ENCODE measurements at places on chromosomes 1 and 21.

GRCh38 chr1:1199961-1200875 is 6.2 kb downstream of the TNFRSF18 start:
- DNase-seq = no peak

DNA sequence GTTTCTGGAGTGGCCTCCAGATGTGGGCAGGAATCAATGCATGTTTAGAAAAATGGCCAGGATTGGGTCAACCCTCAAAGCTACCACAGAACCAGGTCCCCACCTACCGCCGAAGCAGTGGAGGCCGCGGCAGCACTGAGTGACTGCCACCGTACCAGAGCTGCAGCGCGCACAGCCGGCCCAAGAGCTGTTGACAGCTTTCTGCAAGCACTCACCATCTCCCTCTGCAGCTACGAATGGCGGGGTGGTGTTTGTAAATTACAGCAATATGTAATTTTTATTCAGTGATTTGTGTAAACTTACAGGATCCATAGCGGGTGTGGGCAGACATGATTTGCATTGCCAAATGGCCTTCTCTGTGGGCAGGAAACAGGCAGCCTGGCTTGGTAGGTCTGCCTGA is 96.4 kb downstream of the CAMK2N1 start:
- DNase-seq = no peak

- no peak for DNase-seq
Observed at GRCh38 chr1:225044258-225044657, 114.8 kb downstream of the DNAH14 start.

DNA sequence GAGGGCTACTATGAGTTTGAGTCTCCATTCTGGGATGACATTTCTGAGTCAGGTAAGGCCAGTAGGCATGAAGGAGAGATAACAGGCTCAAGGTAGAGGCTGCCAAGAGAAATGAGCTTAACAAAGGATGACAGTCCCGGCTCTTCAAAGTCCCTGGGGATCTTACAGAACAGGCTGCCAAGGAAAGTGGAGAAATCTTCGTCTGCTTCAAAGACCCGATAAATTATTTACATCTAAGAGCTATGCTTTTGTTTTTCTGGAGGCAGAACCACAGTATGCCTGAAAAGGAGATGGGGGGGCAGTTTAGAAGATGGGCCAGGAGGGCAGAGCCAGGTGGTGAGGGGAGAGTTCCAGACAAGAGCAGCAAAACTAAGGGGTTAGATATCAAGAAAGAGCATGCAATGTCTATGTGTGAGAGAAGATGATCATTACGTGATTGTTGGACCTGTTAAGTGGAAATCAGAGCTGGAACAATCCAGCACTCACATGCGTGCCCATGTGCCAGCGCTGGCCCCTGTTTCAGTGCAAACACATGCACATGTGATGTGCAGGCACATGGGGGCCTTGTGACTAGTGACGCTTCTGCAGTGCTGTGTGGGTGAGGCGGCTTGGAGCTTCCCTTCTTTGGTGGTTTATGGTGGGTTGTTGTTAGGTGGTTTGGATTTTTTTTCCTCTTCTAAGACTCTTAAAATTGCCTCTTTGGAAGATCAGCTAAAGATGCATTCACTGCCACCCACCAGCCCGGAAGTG is 25.7 kb downstream of the CAMK1G start:
- no peak for DNase-seq

DNA sequence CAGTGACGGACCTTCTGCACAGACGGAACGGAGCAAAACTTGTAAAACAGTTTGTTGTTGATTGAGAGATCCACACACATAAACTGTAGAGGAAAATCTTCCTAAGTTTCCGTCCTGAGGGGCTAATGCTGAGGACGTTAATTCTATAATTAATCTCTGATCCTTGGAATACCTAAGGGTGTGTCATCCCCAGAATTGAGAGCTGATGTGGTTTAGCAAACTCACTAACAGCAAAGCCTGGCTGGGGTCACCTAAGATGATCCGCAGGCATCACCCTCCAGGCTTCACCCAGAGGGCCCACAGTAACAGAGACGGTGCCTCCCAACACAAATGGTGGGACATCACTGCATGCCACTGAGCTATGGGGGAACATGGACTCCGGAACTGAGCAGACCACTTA is 97.5 kb downstream of the SMYD2 start:
- DNase-seq = no peak

DNA sequence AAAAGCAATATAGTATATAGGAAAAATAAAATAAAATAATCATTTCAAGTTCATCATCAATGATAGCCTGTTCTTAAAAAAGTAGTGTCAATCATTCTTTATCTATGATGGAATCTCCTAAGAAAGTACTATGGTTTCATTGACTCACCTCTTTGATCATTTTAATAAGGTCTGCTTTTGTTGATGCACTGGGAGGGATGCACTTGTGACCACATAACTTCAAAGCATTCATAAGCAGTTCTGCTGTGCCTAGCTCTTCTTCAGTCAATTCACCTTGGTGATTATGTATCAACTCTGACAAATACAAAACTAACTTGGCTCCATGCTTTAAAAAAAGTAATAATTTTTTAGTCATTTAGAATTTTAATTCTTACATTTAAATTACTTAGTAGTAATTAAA is 84.8 kb upstream of the GNG4 start:
- DNase-seq = no peak

DNA sequence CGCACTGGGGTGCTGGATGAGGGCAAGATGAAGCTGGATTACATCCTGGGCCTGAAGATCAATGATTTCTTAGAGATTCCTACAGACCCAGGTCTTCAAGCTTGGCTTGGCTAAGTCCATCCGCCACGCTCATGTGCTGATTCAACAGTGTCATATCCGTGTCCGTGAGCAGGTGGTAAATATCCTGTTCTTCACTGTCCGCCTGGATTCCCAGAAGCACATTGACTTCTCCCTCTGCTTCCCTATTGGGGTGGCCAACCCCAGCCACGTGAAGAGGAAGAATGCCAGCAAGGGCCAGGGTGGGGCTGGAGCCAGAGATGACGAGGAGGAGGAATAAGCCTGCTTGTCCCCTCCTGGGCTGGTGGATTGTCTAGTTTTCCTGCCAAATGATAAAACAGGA is 2.2 kb upstream of the CBR3 start:
- no peak for DNase-seq

DNA sequence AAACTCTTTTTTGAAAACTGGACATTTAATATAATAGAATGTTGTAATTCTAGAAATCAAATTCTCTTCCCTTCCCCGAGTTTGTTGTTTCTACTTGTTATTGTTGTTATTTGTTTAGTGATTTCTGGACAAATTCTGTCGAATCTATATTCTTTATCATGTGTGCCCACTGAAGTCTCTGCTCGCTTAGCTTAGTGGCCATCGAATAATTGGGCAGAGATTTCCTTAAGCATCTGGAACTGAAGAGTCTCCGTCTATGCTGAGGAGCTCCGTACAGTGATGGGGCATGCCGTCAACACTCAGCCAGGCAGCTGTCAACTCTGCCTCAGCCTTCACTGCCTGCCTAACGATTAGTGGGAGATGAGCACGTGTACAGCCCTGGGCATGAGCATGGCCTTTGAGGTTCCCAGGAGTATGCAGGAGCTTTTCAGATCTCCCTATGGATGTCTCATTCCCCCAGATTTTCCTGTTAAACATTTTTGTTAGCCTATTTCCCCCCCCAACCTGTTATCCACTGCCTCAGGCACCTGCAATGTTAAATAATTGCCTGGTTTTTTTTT is 66.8 kb downstream of the SLX9 start:
- no peak for DNase-seq

DNA sequence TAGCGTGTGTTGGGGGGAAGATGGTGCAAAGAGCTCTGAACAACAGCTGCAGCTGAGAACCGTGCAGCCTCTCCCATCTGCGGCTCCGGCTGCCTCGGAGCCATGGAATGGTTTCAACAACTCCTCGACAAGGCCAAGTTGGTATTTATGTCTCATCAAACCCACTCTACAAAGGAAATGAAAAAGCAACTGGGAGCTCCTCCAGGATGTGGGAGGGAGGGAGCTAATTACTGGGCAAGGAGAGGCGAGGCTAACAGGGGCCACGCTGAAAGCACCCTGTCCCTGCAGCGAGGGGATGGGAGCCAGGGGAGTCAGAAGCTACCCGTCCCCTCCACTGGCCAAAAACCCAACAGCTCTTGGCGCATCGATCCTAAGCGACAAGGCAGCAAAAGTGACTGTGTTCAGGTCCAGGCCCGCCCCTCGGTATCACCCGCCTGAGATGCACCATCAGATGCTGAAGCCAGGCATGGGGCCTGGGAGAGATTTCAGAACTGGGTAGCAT is 63.1 kb downstream of the ACOT7 start:
- DNase-seq = no peak

DNA sequence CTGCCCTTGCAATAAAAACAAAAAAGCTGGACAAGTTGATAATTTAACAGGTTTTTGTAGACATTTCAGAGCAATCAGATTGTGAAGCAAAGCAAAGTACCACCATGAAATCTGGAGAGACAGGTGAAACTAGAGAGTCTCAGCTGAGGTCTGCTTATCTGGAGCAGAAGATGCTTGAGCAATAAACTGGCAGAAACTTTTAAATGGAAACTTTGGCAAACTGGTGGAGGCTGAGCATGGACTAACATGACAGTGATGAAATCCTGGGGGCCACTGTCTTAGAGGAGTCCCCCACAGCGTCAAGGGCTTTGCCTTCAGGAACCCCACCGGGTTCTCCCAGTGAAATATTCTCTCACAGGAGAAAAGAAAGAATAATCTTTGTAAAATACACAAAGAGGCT is 416.3 kb upstream of the B3GALT2 start:
- no peak for DNase-seq

DNA sequence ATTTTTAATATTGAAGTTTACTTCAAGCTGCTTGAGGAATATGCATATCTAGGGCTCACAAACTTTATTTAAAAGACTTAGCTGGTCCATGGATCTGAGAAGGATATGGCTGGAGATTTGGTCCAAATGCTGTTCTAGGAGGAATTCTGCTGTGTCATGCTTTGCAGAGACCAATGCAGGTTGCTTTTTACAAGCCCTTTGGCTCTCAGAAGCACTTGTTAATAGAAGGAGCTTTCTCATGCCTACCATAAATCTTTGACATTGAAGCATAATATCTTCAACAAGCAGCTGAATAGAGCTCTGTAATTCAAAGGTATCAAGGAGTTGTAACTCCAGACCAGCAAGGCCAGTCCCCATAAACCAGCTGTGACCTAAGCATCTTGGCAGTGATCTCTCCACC is 299.1 kb downstream of the HHAT start:
- DNase-seq = no peak

GRCh38 chr1:245856944-245857531 is 650.0 kb downstream of the SMYD3 start:
- no peak for DNase-seq

GRCh38 chr1:70202173-70202758 is 3.1 kb downstream of the LRRC40 start:
- no peak for DNase-seq

GRCh38 chr1:11388617-11389016 is 90.3 kb upstream of the DISP3 start:
- no peak for DNase-seq

GRCh38 chr1:46806196-46807020 is 7.6 kb downstream of the CYP4B1 start:
- DNase-seq = no peak

DNA sequence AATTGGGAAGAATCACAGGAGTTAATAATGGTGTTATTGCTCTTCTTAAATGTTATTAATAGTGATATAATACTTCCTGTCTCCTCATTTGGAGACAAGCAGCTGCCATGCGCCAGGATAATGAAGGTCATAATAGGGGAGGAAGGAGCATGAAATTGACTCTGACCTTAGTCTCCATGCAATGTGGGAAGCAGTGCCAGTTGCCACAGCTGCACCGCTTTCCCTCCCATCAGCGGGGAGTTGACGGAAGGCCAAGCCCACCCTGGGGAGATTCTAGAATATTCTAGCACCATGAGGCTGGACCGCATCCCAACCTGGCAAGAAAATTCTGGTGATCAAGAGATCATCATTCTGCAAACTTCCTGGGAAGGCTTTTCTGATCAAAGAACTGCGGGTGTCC is 11.0 kb upstream of the OLIG1 start:
- DNase-seq = no peak

DNA sequence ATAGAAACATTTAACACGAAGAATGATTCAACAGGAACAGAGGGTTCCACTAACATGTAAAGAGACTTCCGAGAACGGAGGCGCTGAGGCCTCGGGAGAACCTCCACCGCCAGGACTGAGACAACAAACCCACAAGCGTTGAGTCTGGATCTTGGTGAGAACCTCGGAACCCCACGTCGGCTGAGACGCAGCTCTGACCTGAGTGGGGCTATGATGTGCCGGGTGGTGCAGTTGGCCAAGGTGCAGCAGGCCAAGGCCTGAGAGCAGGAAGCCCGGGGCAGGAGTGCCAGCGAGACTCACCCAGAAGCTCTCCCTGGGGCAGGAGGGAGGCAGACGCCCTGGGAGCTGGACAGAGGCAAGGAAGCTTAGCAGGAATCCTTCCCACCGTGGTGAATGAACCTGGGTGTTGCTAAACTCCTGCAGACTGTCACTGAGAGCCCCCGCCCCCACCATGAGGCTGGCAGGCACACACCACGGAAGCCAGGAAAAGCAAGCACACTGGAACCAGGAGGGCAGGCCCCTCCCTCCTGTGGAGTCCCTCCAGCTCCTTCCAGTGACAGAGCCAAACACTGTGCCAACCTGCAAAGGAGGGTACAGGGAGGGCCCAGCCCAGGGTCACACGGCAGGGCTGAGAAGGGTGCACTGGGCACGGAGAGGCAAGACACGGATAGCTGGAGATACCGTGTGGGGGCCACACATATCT is 34.8 kb downstream of the WDR4 start:
- DNase-seq = peak; percentile 2

DNA sequence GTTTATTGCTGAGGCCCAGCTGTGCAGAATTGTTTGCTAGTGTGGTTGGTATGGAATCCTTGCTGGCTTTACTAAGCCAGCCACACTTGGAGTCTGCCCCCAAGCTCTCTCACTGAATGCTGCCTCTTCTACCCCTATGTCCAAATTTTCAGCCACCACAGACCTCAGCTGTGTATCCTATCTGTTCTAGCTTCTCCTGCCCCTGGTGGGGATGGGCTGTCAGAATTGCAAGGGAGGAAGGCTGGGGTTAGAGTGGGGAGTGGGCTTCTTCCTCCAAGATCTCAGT is 4.4 kb downstream of the NHLH1 start:
- DNase-seq = no peak

- no peak for DNase-seq
Observed at GRCh38 chr21:42799948-42800347, 79.4 kb downstream of the WDR4 start.

DNA sequence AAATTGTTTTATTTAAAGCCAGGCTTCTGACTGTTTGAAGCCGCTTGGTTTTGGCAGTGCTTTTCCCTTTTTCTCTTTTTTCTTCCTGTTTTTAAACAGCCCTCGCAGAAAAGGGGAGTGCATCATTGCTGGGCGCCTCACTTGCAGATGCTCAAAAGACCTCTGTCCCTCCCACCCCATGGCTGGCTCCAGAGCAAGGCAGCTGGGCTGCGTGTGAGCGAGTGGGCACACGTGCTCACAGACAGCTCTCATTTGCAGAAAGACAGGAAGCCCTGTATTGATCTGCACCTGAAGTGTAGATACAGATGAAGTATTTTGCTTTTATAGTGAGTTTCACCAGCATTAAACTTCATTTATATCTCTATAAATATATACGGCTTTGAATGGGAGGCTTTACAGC is 8.8 kb downstream of the TNR start:
- no peak for DNase-seq
